ENCODE measurements at places on chromosomes 12 and 14.

- no peak for DNase-seq
These were observed 723.4 kb upstream of the MDGA2 start for GRCh38 chr14:48398675-48399282.

DNA sequence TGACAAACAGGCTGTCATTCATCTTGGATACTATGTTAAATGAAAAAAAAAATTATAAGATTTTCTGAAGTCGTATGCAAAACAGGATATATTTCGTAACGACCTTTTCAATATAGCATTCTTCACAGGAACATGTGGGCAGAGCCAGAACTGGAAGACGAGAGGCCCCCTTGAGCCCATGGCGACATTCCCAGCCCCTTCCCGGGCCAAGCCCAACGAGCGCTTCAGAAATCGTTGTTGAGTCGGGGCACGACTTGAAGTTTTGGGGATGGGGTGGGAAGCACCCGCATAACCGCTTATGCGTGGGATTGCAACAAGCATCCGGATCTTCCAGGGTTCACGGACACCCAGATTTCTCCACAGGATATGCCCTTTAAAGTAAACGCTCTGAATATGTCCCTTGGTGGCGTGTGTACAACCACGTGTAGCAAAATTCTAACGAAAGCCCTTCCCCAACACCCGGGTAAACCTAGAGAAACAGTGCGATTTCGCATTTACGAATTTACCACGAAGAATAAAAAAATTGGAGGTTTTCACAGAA lies 736 bp downstream of the C14orf39 start:
- no peak for DNase-seq

DNA sequence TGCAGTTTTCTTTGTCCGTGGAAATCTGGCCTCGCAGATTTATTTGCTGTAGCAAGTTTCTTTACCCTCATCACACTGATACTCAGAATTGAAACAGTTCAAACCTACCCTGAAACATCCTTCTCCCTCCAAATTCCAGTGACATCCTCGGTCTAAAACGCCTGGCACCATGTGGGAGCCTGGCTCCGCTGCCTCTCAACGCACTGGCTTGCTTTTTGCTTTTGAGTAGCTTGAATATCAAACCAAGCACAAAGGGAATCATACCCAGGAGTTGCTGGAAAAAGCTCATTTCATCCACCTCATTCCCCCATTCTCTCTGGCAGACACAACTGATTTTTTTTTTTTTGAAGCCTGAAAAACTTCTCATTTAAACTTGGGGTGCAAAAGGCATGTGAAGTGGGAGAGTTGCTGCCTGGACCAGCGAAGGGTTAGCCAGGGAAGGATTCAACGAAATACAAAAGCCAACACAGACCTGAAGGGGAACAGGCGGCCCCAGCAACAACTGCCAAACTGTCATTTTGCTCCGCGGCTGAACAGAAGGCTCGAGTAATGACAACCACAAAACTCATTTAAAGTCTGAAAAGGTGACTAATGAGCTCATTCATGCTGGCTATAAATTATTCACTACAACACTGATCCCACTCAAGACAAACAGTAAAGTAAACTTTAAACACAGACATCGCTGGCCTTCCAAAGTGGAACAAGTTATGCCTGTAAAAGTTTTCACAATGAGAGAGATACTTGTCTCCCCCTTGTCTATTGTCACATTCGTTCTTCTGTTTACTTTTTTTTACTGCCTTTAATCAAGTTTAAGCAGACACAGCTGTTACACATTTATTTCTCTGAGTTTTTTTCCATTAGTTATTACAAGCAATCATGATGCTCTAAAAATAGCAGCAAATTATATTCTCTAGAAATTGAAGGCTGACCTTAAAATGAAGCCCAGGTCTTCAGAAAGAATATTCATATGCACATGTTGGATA lies 12.5 kb upstream of the FOXN3 start:
- DNase-seq = peak; percentile 59

DNA sequence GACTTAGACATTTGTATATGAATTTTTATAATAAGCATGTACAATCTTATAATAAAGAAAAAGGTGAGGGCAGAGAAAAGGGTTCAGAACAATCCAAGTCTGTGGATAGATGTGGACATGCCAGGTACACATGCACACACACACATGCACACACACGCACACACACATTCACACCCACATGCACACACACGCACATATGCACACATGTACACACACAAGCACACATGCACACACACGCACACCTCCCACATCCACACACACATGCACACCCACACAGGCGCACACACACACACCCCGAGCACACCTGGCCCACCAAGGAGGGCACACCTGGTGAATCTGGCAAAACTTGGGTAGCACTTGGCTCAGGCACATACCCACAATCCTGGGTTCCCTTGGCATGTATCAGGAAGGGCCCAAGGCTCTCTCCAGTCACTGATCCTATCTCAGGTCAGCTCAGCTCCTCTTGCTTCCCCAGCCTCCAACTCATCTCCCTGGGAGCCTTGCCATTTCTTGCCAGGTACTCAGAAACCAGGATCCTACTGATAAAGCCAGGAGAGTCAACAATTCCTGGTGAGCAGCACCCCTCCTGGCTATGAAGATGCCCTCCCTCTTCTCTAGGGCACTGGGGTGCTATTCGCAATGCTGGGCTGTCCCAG lies 18.6 kb upstream of the TMEM106C start:
- DNase-seq = no peak

DNA sequence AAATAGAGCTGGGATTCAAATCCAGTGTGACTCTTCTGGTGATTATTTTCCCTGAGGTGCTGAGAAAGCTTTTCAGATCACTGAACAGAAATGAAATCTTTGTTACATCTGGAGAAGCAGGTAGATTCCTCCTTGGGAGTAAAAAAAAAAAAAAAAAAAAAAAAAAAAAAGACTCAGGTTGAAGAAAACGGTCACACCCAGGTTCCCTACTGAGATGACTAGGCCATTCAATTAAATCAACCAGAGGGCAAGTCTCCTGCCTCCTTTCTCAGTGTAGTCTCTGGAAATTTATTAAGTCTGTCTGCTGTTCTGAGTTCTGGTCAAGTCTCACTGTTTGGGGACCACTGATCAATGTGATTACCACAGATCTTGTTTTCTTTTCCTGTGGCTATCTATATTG lies 24.0 kb downstream of the ARG2 start:
- DNase-seq = no peak

DNA sequence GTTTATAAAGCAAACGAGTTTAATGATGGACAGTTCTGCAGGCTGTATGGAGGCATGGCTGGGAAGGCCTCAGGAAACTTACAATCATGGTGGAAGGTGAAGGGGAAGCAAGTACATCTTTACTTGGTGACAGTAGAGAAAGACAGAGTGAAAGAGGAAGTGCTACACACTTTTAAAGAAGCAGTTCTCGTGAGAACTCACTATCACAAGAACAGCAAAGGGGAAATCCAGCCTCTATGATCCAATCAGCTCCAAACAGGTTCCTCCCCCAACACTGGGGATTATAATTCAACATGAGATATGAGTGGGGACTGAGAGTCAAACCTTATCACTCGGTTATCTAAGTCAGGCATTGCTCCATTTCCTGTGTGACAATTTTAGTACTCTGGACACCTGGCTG lies 189.9 kb upstream of the CNTN1 start:
- no peak for DNase-seq

- DNase-seq = no peak
These were observed 126.1 kb upstream of the FUT8 start for GRCh38 chr14:65286443-65286842.

DNA sequence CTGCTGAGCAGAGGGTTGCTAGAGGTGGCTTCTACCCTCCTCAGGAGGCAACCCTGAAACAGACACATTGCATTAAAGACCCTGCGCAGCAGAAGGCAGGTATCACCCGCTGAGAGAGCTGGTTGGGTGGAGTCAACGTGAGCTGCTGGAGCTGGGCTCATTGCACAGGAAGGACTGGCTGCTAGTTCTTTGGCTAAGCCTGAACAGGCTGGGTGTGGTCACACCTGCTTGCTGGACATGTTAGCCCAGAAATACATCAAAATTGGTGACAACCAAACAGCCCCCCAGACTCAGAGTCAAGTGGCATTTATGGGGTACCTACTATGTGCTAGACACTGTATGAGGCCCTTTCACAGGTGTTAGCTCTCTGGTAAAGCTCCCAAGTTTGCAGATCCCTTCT lies 33.8 kb upstream of the IRF2BPL start:
- no peak for DNase-seq

GRCh38 chr12:119804011-119804641 lies 73.0 kb downstream of the CIT start:
- no peak for DNase-seq

GRCh38 chr14:73773441-73774240 lies 59.5 kb upstream of the PNMA1 start:
- no peak for DNase-seq

GRCh38 chr14:50804181-50804721 lies 26.7 kb downstream of the NIN start:
- DNase-seq = no peak

DNA sequence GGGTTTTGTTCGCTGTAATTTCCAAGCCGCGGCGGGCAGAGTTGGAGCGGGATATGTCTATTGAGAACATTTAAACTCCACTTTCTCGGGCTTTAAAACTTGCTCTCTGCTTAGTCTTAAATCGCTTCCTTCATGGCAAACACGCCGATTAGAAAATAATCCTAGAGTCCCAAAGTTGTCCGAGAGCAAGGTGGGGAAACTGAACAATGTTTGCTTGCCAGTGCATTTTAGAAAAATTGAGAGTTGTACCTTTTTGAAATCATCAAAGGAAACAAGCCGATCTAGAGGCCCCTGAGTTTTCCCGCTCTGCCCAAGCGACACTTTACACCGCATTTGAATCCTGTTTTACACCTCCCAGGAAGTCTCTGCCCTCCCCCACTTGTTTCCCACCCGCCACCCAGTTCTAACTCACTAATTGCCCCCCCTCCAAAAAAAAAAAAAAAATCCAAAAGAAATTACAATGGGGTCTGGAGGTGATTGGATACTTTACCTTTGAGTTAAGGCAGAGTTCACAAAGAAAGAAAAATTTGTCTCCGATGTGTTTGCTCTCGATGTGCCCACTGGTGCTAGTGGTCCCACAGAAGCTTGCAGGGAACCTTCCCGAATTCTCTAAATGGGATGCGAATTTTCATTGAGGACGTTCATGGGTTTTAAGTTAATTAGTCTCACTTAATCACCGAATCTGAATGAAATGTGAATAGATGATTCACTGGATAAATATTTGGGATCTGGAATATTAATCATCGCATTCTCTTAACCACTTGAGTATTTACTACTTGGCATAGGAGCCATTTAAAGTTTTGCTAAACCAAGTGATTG lies 2.3 kb downstream of the HMGA2 start:
- no peak for DNase-seq

DNA sequence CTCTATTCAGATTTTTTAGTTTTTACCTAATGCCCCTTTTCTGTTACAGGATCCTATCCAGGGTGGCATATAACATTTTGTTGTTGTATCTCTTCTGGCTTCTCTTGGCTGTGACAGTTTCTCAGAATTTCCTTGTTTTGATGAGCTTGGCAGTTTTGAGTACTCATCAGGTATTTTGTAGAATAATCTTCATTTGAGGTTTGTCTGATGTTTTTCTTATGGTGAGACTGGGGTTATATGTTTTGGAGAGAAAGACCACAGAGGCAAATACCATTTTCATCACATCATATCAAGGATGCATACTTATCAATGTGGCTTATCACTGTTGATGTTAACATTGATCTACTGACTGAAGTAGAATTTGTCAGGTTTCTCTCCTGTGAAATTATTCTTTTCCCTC lies 14.0 kb upstream of the LYZ start:
- no peak for DNase-seq

DNA sequence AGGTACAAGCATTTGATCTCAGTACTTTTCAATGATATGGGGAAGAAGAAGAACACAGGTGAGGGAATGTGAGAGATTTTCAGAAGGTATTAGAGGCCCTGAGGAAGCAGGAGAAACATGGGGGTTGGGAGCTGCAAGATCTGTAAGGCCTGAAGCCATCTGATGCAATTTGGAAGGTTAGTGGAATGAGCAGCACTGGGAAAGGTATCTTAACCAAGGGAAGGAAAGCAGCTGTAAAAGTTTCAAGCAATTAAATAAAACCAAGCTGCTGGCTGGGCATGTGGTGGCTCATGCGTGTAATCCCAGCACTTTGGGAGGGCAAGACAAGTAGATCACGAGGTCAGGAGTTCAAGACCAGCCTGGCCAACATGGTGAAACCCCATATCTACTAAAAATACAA lies 104.4 kb upstream of the PARP11 start:
- no peak for DNase-seq

- DNase-seq = no peak
These were observed 36.6 kb downstream of the LRP6 start for GRCh38 chr12:12230275-12230674.

DNA sequence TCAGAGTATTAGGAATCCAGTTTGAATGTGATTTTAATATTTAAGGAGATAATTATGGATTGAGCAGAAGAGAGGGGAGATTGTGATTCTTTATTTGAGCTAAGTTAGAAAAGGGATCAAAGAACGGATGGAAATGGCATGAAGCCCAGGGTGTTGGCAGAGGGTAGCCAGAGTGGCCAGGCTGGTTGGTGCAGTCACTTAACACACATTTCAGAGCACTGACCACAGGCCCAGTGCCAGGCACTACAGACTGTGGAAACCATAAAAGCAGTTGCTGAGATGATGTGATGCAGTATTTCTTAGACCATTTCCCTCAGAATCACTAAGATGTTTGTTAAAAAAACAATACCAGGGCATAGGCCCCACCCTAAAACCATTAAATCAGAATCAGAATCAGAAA lies 167.7 kb upstream of the AMIGO2 start:
- DNase-seq = no peak

- DNase-seq = no peak
These were observed 334.2 kb downstream of the MED13L start for GRCh38 chr12:115943310-115943629.

DNA sequence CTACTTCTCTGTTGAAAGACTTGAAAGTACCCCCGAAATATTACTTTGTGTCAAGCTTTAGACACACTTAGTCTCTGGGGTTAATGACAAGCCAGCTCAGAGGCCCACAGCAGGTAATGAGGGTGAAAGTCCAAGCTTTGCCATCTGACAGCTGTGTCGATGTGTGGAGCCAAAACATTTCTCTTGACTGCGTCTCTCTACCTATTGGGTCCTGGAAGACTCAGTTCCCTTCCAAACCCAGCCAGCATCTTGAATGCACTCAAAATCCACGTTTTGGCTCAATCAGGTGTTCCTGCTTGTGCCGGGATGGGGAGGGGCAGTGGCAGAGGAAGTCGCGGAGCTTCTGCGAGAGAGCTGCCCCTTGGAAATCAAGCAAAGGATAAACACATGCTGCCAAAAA lies 3.2 kb downstream of the PLXNC1 start:
- no peak for DNase-seq

GRCh38 chr12:65634626-65635331 lies 189.5 kb upstream of the HMGA2 start:
- DNase-seq = no peak

All from stimulated activated CD4-positive, alpha-beta T cell treated with anti-CD3 and anti-CD28 coated beads, Interleukin-4, amount 100 ng/mL, for 1 hour (primary cell).